ENCODE measurements at places on chromosomes 5 and 9. TPM values are rescaled to one million over a fixed set of nuclear protein-coding genes. Genes with fewer than 3 reads are reported as not detected.

The NREP gene
- 92.4 TPM for total RNA-seq

The PLCXD3 gene
- 1.7 TPM for total RNA-seq

The EQTN gene
- not detected for total RNA-seq

The SEMA5A gene
- total RNA-seq, result 86.2 TPM

The PCDHB8 gene
- total RNA-seq, result 0.26 TPM

The HABP4 gene
- 15.8 TPM for total RNA-seq

The IFNA21 gene
- total RNA-seq, result not detected

The LHX6 gene
- not detected for total RNA-seq

The IL12B gene
- not detected for total RNA-seq

The FST gene
- 189 TPM for total RNA-seq

The C5orf34 gene
- 2.7 TPM for total RNA-seq

The NR2F1-AS1 gene
- 10.7 TPM for total RNA-seq

The MPDZ gene
- 83.3 TPM for total RNA-seq

The RNF224 gene
- 0.07 TPM for total RNA-seq

The ITK gene
- not detected for total RNA-seq

The OBP2A gene
- not detected for total RNA-seq

The LAMC3 gene
- total RNA-seq, result 0.33 TPM

The PCDHA1 gene
- total RNA-seq, result not detected

The TMEM245 gene
- total RNA-seq, result 89.7 TPM

The UAP1L1 gene
- 38.3 TPM for total RNA-seq

The FCN1 gene
- total RNA-seq, result not detected

The PCDHA7 gene
- 1.7 TPM for total RNA-seq

The NDOR1 gene
- 4.5 TPM for total RNA-seq

The HRH2 gene
- total RNA-seq, result 0.39 TPM

The TRIM7 gene
- total RNA-seq, result 1.2 TPM

The TMEM174 gene
- total RNA-seq, result not detected

The PRR16 gene
- 7.7 TPM for total RNA-seq

The FANCG gene
- total RNA-seq, result 10.4 TPM

The TYRP1 gene
- total RNA-seq, result 2.5 TPM

The ENHO gene
- total RNA-seq, result 0.13 TPM

The FUT7 gene
- total RNA-seq, result not detected

The SARDH gene
- 5.0 TPM for total RNA-seq

The ACER2 gene
- total RNA-seq, result 4.3 TPM

The KLHL3 gene
- 3.6 TPM for total RNA-seq

All from smooth muscle cell of the pulmonary artery (primary cell).